Activated CD4-positive, alpha-beta T cell treated with anti-CD3 and anti-CD28 coated beads, Interleukin-10, Interleukin-2, amounts not matched to agents 100 ng/mL and 50 ng/mL, durations not matched to agents 16 hours and 8 hours (primary cell): ENCODE measurements at places on chromosomes 2 and 18.

DNA sequence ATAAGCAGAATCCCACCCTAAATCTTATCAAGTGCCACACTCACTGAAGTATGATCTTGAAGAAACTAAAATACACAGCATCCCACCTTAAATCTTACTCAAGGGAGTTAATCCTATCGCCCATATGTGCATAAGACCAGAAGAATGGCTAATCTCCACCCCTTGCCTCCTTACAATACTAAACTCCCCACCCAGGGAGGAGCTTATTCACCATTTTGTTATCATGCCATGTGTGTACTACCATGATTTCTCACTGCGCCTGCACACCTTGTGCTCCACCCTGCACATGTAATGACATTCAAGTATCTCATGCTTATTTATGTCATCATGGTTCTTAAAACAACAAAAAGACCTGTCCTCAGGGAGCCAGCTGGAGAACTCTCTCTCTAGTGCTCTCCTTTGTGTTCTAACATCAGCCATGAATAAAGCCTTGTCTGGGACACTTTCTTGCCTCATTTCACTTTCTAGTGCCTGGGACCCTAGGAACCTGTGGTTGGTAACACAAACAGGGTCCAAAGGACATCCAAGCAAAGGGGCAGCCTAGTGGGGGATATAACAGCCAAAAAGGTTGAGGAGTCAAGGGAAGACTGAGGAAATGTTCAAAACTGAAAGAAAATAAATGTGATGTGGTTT lies 87.4 kb downstream of the SLC66A3 start:
- no peak for DNase-seq

DNA sequence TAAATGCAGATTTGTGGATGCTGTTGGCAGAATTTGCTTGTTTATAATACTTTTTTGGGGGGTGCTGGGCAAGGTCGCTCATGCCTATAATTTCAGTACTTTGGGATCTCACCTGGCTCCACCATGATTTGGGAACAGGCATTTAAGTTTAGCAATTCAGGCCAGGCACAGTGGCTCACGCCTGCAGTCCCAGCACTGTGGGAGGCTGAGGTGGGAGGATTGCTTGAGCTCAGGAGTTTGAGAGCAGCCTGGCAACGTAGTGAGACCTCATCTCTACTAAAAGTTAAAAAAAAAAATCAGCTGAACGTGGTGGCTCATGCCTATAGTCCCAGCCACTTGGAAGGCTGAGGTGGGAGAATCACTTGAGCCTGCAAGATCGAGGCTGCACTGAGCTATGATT lies 20.7 kb downstream of the TANC1 start:
- no peak for DNase-seq

DNA sequence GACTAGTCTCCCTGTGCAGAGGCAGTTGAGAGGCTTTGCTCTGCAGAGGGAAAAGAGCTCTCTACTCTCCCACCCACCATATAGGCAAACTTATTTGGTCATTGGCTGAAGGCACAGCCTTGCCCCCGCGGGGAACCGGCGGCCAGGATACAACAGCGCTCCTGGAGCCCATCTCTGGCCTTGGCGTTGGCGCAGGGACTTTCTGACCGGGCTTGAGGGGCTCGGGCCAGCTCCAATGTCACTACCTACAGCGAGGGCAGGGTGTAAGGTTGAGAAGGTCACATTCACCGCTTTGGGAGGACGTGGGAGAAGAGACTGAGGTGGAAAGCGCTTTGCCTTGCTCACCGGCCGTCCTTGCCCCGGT lies 2.2 kb downstream of the ONECUT2 start:
- no peak for DNase-seq

DNA sequence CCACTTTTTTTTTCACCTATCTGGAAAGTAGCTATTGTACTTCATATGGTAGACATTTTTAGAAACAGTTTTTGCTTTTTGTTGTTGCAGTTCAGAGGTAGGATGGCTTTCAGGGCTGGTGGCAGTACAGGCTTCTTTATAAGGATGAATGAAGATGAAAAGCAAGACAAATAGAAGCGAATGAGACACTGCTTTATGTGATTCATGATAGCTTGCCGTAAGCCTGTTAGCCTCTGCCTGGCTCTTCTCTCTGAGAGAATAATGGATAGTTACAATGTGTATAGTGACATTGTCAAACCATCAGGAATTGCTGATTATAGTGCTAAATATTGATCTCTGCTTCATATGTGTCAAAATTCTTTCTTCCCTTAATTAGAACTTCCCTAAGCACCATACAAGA lies 173.7 kb downstream of the NR4A2 start:
- DNase-seq, result no peak

- no peak for DNase-seq
These were observed 16.9 kb downstream of the TMEM37 start for GRCh38 chr2:119448427-119449141.

DNA sequence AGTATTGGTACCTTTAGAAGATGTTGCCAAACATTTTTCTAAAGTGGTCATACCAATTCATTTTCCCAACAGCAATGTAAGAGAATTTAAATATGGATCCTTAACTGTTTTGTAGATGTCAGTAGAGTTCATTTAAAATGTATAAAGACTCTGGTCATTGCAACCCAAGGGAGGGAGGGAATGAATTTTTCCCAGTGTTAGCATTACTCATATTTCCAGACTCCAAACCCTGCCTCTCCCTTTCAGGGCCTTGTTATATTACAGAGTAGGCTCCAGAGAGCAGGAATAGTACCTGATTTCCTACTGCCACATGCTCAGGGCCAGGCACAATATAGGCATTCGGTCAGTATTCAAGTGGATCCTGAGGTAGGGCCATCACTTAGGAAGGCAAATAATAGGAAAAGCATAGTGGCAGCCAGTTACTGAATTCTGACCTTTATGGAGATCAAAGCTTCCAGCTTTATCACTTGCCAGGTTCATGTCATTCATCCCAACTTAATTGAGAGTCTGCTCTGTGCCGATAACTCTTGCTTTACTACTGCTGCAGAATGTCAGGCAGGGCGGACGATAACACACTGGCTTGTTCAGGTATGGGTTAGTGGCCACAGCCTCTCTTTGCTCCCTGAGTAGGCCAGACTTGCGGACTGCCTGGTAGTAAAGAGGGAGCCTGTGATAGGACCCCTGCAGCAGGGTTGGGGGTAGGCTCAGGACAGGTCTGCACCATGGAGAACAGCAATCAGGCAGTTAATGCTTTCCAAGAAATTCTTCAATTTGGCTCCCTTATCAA lies 75.3 kb downstream of the OSBPL6 start:
- DNase-seq, result no peak

DNA sequence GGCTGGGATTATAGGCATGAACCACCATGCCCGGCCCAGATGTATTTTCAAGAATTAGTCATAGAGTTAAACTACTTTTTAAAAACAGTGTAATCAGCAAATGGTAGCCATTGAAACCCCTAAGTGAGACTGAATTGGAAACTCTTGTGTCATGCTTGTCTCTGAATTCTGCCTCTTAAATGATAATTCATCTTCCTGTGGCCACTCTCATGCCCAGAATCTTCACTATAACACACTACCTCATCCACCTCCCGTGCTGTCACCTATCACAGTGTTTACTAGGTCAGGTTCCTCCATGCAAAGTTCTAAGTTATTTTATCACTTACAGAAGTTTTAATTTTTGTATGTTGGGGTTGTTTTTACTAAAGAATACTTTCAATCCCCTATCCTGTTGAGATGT lies 197.5 kb downstream of the PHLPP1 start:
- DNase-seq, result no peak

GRCh38 chr2:237696461-237696860 lies 69.1 kb downstream of the LRRFIP1 start:
- peak; percentile 85 for DNase-seq

DNA sequence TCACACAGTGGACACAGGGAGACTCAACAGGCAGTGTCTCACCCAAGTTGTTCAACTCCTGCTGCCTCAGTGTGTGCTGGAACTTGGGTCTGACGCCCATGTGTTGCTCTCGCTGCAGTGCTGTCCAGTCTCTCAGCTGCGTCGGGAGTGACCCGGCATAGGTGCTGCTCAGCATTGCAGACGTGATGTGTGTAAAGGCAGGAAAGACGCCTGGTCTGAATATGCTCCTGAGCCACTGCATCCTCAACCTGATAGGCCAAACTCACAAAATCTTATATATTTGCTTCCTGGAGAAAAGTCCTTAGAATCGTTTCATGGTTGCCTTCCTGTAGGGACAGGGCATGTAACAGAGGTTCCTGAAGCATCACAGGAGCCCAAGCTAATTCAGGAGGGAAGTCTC lies 152.9 kb downstream of the INSIG2 start:
- no peak for DNase-seq

DNA sequence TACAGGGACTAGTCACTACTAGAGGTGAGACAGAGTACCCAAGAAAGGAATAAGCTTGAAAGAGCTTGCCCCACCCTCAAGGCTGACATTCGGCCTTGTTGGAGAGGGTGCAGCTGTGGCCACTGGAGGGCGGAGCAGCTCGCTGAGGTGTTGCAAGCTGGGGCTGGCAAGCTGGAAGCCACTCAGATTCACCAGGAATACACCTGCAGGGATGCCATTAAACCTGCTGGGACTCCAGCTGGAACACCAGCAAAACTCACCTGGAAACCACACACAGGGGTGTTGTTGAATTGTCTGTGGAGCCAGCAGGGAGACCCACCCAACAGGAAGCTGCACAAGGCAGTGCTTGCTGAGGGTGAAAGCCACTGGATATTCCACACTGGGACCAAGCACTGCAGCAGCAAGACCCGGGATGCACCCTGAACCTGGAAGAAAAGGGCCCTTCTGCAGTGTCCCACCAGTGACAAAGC lies 26.1 kb downstream of the KCTD18 start:
- DNase-seq, result peak; percentile 39
